NCI-H446 treated with DMSO at 0.1 percent for 48 hours (cell line): ENCODE measurements at places on chromosomes 2 and 18.

DNA sequence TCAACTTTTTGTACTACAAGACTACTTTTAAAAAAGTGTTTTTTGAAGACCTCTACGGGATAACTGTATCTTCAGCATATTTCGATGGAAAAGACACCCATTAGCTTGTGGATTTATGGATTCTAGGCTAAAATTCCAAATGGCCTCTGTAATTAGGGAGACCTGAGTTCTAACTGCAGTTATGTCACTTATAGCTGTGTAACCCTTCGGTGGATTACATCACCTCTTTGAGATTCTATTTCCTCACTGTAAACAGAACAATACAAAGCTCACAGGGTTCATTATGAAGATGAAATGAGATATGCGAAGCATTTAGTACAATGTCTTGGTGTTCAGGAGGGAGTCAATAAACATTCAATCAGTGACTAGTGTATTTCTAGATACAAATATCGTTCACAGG, 24.2 kb downstream of the LMAN2L start:
- no peak for DNase-seq

GRCh38 chr2:147558620-147559019, 286.2 kb upstream of the ACVR2A start:
- no peak for DNase-seq

DNA sequence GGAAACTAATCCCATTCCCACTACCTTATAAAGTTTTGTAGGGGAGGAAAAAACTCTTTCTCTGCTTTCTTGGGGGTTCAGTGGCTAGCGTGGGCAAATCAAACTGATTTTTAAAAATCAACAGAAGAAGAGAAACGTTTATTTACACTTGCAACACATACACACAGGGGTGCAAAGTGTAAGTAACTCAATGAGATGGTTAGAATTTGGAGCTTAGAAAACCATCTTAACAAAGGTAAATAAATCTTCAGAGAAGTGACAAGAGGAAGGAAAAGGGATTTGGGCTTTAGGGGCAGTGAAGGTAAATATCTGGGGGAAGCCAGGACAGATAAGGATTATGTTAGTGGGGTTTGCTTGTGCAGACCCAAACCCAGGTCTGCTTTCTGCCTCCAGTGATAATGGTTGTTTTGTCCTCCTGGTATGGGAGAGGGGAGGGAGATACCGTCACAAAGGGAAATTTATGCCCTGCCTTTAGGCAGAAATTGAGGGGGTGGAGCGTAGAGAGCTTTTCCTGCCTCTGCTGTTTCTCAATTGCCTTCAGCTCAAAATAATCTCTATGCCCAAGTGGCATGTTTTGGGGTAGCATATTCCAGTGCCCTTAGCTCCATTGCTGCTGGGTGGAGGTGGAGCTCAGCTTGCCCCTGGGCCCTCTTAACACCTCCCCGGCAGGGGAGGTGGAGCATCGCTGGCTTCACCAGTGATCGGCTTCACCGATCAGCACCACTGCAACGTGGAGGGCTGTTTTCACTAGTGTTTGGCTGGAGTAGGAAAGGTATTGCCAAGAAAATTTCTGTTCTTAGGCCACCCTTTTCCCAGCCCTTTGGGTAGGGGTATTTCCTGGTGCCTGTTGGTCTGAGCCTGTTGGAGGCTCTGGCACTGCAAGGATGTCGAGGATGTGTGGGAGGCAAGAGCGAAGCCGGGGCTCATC, 92.2 kb downstream of the TEX51 start:
- no peak for DNase-seq

GRCh38 chr2:163401481-163401880, 334.3 kb downstream of the FIGN start:
- no peak for DNase-seq

GRCh38 chr2:100193291-100193710, 50.9 kb upstream of the AFF3 start:
- DNase-seq, result no peak

- no peak for DNase-seq
Measured at GRCh38 chr18:9613550-9614400, 584 bp downstream of the PPP4R1 start.

GRCh38 chr18:43879415-43879814, 602.1 kb upstream of the SYT4 start:
- DNase-seq, result no peak

DNA sequence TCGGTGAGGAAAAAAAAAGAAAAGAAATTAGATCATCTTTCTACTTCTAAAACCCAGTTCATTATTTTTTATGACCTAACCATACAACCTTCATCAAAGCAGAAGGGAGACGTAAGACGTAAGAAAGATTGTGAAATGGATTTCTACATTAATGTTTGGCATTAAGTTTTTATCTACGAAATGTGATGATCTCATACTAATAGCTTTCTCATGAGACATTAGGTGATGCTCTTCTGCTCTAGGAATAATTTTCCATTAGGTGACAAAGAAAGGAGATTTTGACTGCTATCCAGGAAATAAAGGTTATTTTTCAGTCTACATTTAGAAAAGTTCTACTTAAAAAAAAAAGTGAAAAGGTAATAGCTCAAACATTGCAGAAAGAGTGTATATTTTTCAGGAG, 748.6 kb downstream of the ERBB4 start:
- no peak for DNase-seq

DNA sequence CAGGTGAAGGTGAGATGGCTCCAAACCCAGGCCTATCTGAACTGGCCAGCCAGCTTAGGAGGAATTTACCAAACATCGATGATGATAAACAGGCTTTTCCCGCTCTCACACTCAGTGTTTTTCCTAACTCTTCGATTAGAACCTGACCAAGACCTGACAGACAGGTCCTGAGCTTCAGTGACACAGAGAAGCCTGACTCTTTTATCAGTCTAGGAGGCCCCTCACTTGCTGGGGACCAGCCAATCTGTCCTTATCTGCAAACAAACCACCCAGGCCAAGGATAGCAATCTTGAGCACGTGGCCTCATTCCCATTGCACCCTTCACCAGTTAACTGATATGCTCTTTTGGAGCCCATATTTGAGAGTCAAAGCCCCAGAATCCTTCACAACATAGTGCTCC, 1.9 kb upstream of the ITSN2 start:
- DNase-seq, result no peak
